ENCODE measurements at places on chromosomes 7 and 10. TPM values are rescaled to one million over a fixed set of nuclear protein-coding genes. Genes with fewer than 3 reads are reported as not detected.

BUD31 gene
- total RNA-seq, result 87.3 TPM

HOXA5 gene
- total RNA-seq, result 12.0 TPM

AOC1 gene
- total RNA-seq, result not detected

POLR2J2 gene
- 3.3 TPM for total RNA-seq

AS3MT gene
- total RNA-seq, result 2.6 TPM

DNAJC12 gene
- total RNA-seq, result 1.2 TPM

CHST3 gene
- 41.2 TPM for total RNA-seq

ZDHHC4 gene
- 47.1 TPM for total RNA-seq

CEP41 gene
- 9.6 TPM for total RNA-seq

SHH gene
- 7.7 TPM for total RNA-seq

ZCWPW1 gene
- total RNA-seq, result 7.3 TPM

CDNF gene
- total RNA-seq, result not detected

AMZ1 gene
- total RNA-seq, result 0.39 TPM

MARCHF5 gene
- total RNA-seq, result 12.7 TPM

SLC16A9 gene
- 2.3 TPM for total RNA-seq

OR2AE1 gene
- total RNA-seq, result 2.0 TPM

CRYGN gene
- 1.5 TPM for total RNA-seq

RTKN2 gene
- total RNA-seq, result not detected

ASL gene
- 50.9 TPM for total RNA-seq

FFAR4 gene
- 1.5 TPM for total RNA-seq

SAMD9L gene
- 10.3 TPM for total RNA-seq

CALN1 gene
- 1.2 TPM for total RNA-seq

GCK gene
- total RNA-seq, result not detected

ACBD7 gene
- total RNA-seq, result 4.6 TPM

P4HA1 gene
- total RNA-seq, result 24.9 TPM

PTN gene
- 5.0 TPM for total RNA-seq

CHAT gene
- not detected for total RNA-seq

TFPI2 gene
- not detected for total RNA-seq

PLPP4 gene
- not detected for total RNA-seq

ANKRD30A gene
- under 0.01 TPM for total RNA-seq

COL1A2 gene
- 747 TPM for total RNA-seq

SPDYE16 gene
- not detected for total RNA-seq

C10orf143 gene
- 1.5 TPM for total RNA-seq

C7orf57 gene
- total RNA-seq, result 0.21 TPM

SEMA4G gene
- total RNA-seq, result 9.2 TPM

OR9A2 gene
- total RNA-seq, result not detected

BAZ1B gene
- total RNA-seq, result 61.0 TPM

R3HCC1L gene
- 15.1 TPM for total RNA-seq

CLRN3 gene
- not detected for total RNA-seq

THSD7A gene
- 16.5 TPM for total RNA-seq

NODAL gene
- not detected for total RNA-seq

WEE2 gene
- not detected for total RNA-seq

STK32C gene
- total RNA-seq, result 17.1 TPM

CDCA7L gene
- total RNA-seq, result 9.9 TPM

ASB4 gene
- total RNA-seq, result not detected

C10orf53 gene
- not detected for total RNA-seq

FAM237B gene
- not detected for total RNA-seq

DNAJB9 gene
- total RNA-seq, result 17.6 TPM

UTF1 gene
- not detected for total RNA-seq

OPTN gene
- 81.5 TPM for total RNA-seq

TMEM229A gene
- total RNA-seq, result not detected

ACTL6B gene
- not detected for total RNA-seq

All from tibial nerve (tissue), 4 donors.